Esophagus (tissue), 2 donors: ENCODE measurements at places on chromosomes 11 and 22. TPM values are rescaled to one million over a fixed set of nuclear protein-coding genes. Genes with fewer than 3 reads are reported as not detected.

GPHA2 gene
- not detected for polyA plus RNA-seq

LTBP3 gene
- polyA plus RNA-seq: 32.8 TPM

ACRV1 gene
- polyA plus RNA-seq: not detected

TSPAN32 gene
- polyA plus RNA-seq: 0.51 TPM

CALCA gene
- polyA plus RNA-seq: 0.02 TPM

FOXRED1 gene
- polyA plus RNA-seq: 18.8 TPM

OR52E8 gene
- polyA plus RNA-seq: not detected

ANGPTL5 gene
- polyA plus RNA-seq: 0.04 TPM

CHADL gene
- polyA plus RNA-seq: 5.9 TPM

CASTOR1 gene
- polyA plus RNA-seq: 39.3 TPM

PKP3 gene
- 332 TPM for polyA plus RNA-seq

GRAP2 gene
- polyA plus RNA-seq: 0.82 TPM

VEGFB gene
- polyA plus RNA-seq: 34.6 TPM

ADM2 gene
- 3.6 TPM for polyA plus RNA-seq

NPAS4 gene
- 0.16 TPM for polyA plus RNA-seq

DGAT2 gene
- polyA plus RNA-seq: 17.2 TPM

SYTL2 gene
- polyA plus RNA-seq: 5.0 TPM

OR5L1 gene
- not detected for polyA plus RNA-seq

DDX25 gene
- 0.14 TPM for polyA plus RNA-seq
